ENCODE measurements at places on chromosomes 7 and 10. TPM values are rescaled to one million over a fixed set of nuclear protein-coding genes. Genes with fewer than 3 reads are reported as not detected.

The SPDYE16 gene
- not detected for total RNA-seq

The TFR2 gene
- 2.6 TPM for total RNA-seq

The ODAD2 gene
- not detected for total RNA-seq

The WNT8B gene
- total RNA-seq = 0.07 TPM

All from A549 treated with DMSO at 1 μM for 4 hours (cell line).